HEK293T (cell line): ENCODE measurements at places on chromosomes 7 and 10.

- no peak for DNase-seq
Observed at GRCh38 chr7:153522261-153522660, 529.9 kb upstream of the DPP6 start.

GRCh38 chr7:32611201-32612099 is 116.2 kb downstream of the AVL9 start:
- DNase-seq, result no peak

- no peak for DNase-seq
Observed at GRCh38 chr7:151796871-151797537, 79.9 kb downstream of the PRKAG2 start.

DNA sequence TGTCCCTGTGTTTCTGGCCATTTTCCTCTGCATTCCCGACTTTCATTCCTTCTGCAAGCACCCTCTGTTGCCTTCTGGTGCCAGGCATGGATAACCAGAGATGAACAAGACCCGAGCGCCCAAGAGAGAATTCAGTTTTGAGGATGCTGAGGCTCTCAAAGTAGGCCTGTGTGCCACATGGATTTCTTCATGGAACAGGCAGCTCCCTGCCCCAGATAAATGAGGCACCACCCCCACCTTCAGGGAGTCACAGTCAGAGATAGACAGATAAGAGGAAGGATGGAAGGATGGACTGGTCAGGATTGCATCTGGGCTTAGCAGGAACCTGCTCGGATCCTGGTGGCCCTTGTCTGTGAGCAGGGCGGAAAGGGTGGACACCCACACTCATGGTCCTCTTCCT is 49.4 kb downstream of the ADCYAP1R1 start:
- no peak for DNase-seq

GRCh38 chr7:43139137-43139536 is 26.7 kb downstream of the HECW1 start:
- DNase-seq, result no peak
